Femur (tissue), 1 donor: ENCODE measurements at places on chromosomes 12 and 14.

- DNase-seq, result no peak
Observed at GRCh38 chr12:87428701-87429277, 600.4 kb downstream of the C12orf50 start.

- no peak for DNase-seq
Observed at GRCh38 chr12:12156116-12156515, 85.4 kb downstream of the BCL2L14 start.

DNA sequence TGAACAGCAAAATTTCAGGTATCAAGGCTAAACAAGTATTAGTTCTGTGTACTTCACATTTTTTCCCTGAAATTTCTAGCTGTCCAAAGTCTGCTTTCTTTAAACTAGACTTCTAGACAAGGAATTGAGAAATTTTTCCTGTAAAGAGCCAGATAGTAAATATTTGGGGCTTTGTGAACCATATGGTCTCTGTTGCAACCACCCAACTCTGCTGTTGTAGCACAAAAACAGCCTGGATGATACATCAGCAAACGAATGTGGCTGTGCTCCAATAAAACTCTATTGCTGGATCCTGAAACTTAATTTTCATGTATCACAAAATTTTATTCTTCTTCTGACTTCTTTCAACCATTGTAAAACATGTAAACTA lies 96.0 kb upstream of the SLC38A4 start:
- no peak for DNase-seq

DNA sequence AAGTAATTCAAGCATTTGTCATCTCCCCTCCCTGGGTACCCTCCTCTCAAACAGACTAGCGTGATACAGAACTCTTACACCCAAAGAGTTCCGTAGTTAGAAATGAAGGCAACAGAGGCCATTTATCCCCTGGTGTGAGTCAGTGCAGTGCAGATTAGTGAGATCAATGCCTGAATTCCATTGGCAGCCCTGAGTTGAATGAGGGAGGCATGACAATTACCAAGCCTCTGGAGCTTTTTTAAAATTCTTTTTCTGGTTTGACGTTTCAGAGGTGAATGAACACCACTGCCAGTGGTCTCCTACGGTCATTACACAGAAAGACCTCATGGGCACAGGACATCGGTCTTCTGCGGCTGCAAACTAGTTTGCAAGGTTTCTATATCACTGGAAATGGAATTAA lies 94.4 kb downstream of the PRIMA1 start:
- no peak for DNase-seq

- no peak for DNase-seq
Observed at GRCh38 chr14:43900173-43900655, 606.9 kb downstream of the FSCB start.

DNA sequence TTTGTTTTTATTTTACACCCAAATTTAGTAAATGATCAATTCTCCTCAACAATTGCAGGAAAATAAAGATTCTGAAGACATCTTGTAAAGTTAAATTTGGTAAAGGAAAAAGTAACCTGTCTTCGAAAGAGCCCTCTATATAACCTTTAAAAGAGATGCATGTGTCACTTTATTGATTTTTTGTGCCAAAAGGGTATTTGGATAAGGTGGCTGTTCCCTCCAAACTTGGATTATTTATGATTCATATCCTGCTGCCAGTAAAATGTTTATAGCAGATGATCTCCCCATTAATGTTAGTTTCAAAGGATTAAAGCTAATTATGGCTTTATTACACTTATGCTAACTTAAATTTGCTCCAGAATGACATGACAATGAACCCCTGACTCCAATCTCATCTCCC lies 98.8 kb downstream of the DUSP6 start:
- no peak for DNase-seq
